ENCODE measurements at places on chromosomes 2 and 18.
A peak's percentile ranks its signal among the peaks of the same experiment; 100 is the strongest.

DNA sequence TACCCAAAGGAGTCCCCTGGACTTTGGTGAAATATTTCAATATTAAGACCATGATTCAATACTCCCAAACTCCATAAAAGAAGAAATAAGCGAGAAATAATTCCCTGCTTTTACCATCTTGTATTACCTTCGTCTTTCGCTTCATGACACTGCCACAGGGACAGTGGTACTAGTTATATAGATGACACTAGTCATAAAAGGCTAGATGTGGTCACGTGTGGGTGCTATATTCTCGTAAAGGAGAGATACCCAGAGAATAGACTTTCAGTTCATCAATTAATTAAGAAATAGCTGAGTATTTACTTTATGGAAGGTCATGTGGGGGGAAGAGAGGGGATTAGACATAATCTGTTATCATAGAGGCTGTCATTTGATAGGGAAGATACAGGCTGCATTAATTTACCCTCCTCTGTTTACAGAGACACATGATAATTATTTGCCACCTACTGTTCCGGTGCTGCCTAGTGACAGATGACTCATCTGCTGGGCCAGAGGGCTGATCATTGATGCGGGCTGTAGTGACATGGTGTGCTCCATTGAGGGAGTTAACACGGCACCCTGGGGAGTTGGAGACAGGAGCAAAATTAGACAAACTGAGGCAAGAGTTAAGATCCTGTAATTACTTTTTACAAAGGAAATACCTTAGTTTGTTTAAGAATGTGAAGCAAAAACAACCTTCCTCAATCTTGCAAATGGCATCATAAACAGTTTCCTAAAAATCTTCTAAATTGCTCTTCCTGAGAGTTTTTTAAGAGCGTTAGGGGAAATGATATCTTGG, 78.2 kb upstream of the ITGB6 start:
- DNase-seq, result no peak
- H3K36me3 ChIP-seq, result peaks cover 33% of the 10 kb centered on the region
- H3K4me1 ChIP-seq, result peaks cover 22% of the 10 kb centered on the region
- H3K27me3 ChIP-seq, result no peaks in the 10 kb centered on the region

GRCh38 chr2:172927641-172928357, 147.8 kb upstream of the MAP3K20 start:
- no peaks in the 10 kb centered on the region for H3K36me3 ChIP-seq
- DNase-seq, result no peak
- peaks cover 44% of the 10 kb centered on the region for H3K4me1 ChIP-seq
- peak overlapping the region; percentile 75 for H3K27ac ChIP-seq

DNA sequence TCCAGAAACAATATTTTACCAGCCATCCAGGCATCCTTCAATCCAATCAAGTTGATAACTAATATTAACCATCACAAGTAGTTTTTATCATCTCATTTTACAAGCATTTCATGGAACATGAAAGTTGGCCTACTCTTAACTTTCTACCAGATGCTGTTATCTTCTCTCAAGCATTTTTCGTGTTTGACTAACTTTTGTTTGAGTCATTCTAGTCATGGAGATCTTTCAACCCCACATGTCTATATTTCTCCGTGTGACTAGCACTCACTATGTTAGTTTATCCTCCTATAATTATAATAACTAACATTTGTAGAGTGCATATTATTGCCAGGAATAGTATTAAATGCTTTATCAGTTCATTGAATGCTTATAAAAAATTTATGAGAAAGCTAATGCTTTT, 307.0 kb upstream of the CWC22 start:
- H3K27me3 ChIP-seq, result no peaks in the 10 kb centered on the region
- no peaks in the 10 kb centered on the region for H3K4me1 ChIP-seq
- H3K4me3 ChIP-seq, result no peak overlapping the region
- DNase-seq, result no peak
- H3K36me3 ChIP-seq, result no peaks in the 10 kb centered on the region

DNA sequence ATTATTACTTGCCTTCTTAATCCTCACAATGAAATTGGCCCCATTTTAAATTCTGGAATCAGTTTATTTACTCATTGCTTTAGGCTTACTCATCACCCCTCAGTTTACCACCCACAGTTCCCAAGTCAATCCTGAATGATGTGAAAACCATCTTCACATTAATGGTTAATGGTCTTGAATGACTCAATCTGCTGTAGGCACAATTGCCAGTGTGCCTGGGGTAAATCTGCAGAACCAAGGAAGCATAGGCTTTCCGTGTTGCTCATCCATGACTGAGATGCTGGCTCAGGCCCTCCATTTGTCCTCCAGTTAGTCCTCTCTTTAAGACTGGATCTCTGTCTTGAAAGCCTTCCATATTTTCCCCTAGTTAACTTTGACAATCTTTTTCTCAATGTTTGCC, 164.5 kb downstream of the PMAIP1 start:
- H3K36me3 ChIP-seq, result no peaks in the 10 kb centered on the region
- no peaks in the 10 kb centered on the region for H3K27me3 ChIP-seq
- no peak overlapping the region for H3K27ac ChIP-seq
- no peak for DNase-seq

- H3K36me3 ChIP-seq, result peaks cover 37% of the 10 kb centered on the region
- H3K27me3 ChIP-seq, result no peaks in the 10 kb centered on the region
- no peaks in the 10 kb centered on the region for H3K4me1 ChIP-seq
- H3K4me3 ChIP-seq, result no peak overlapping the region
- H3K27ac ChIP-seq, result no peak overlapping the region
- no peak for DNase-seq
These were observed 70.3 kb downstream of the ASXL2 start for GRCh38 chr2:25808006-25808383.

- no peaks in the 10 kb centered on the region for H3K27me3 ChIP-seq
- H3K4me3 ChIP-seq, result peak overlapping the region; percentile 1
- no peak for DNase-seq
- no peaks in the 10 kb centered on the region for H3K36me3 ChIP-seq
- peak overlapping the region; percentile 81 for H3K27ac ChIP-seq
- peaks cover 98% of the 10 kb centered on the region for H3K4me1 ChIP-seq
These were observed 111.8 kb downstream of the HDAC4 start for GRCh38 chr2:239288951-239289511.

DNA sequence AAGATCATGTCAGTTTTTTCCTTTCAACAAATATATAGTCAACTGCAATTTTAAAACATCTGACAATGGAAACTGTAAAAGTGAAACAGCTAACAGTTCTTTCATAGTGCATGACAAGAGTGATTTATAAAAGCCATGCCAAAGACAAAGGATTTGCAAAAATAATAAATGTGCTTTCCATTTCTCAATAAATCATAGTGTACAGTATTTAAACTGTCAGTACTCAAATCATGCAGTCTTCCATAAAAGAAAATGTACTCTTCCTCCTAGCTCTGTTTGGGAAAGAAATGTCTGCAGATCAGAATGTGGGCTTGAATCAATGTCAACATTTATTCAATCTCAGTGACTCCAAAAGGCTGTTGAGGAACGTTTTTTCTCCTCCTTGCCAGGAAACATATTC, 131.7 kb upstream of the PDE1A start:
- H3K4me3 ChIP-seq, result no peak overlapping the region
- no peaks in the 10 kb centered on the region for H3K36me3 ChIP-seq
- DNase-seq, result no peak
- H3K27me3 ChIP-seq, result no peaks in the 10 kb centered on the region

- H3K27ac ChIP-seq, result no peak overlapping the region
- H3K27me3 ChIP-seq, result peaks cover 23% of the 10 kb centered on the region
- no peak overlapping the region for H3K4me3 ChIP-seq
- H3K4me1 ChIP-seq, result peaks cover 16% of the 10 kb centered on the region
These were observed 73.9 kb downstream of the MYCN start for GRCh38 chr2:16014041-16014787.

Measured in esophagus muscularis mucosa (tissue), 4 donors.